Chondrocyte (in vitro differentiated cells): ENCODE measurements at places on chromosomes 3 and 15. TPM values are rescaled to one million over a fixed set of nuclear protein-coding genes. Genes with fewer than 3 reads are reported as not detected.

DNA sequence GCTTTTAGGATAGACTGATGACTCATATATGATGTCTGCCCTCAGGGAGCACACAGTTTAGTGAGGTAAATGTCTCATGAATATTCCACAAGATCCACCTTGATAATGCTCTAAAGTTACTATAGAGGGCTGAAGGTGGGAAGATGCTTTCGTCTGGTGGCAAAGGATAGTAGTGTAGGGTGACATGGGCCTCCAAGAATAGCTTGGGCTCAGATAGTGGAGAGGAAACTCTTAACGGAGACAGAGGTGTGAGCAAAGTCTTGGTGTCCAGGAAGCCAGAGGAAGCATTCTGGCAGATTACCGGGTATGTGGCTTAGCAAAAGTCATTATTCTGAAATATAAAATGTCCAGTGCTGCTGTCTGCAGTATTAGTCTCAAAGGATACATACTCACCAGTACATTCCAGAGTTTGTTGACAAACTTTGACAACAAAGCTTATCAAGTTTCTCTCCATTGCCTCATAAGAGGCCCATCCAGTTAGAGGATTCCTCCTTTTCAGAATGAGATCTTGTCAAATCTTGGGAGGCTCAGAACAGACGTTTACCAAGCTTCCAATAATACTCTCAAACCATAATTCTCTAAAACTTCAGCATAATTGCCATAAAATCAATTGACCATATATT is 316.7 kb downstream of the LPP start:
- H3K4me1 ChIP-seq: peaks cover 79% of the 10 kb centered on the region
- DNase-seq: no peak
- no peaks in the 10 kb centered on the region for H3K27me3 ChIP-seq
- peak overlapping the region; percentile 29 for H3K27ac ChIP-seq
- H3K36me3 ChIP-seq: peaks cover 7% of the 10 kb centered on the region
- H3K4me3 ChIP-seq: no peak overlapping the region

- no peaks in the 10 kb centered on the region for H3K27me3 ChIP-seq
- no peak overlapping the region for H3K27ac ChIP-seq
- H3K4me1 ChIP-seq: peaks cover 5% of the 10 kb centered on the region
Measured at GRCh38 chr3:114427285-114428043, 133.6 kb downstream of the TIGIT start.

DNA sequence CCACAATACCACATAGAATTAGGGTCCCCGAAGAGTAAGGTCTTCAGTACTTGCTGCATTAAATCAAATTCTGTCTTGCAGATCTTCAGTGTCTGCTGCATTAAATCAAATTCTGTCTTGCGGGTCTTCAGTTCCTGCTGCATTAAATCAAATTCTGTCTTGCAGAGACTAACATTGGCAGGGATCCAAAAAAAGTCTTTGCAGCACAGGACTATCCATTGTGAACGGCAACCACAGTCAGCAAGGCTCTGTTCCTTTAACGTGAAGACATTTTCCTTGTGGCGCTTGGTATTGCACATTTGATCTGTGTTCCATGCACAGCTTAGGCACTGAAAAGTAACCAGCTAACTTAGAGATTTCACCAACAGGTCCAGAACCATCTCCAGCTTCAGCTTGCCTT is 46.8 kb upstream of the POMGNT2 start:
- DNase-seq: no peak
- no peaks in the 10 kb centered on the region for H3K36me3 ChIP-seq
- peaks cover 5% of the 10 kb centered on the region for H3K27me3 ChIP-seq
- peaks cover 3% of the 10 kb centered on the region for H3K4me1 ChIP-seq
- H3K27ac ChIP-seq: no peak overlapping the region

DNA sequence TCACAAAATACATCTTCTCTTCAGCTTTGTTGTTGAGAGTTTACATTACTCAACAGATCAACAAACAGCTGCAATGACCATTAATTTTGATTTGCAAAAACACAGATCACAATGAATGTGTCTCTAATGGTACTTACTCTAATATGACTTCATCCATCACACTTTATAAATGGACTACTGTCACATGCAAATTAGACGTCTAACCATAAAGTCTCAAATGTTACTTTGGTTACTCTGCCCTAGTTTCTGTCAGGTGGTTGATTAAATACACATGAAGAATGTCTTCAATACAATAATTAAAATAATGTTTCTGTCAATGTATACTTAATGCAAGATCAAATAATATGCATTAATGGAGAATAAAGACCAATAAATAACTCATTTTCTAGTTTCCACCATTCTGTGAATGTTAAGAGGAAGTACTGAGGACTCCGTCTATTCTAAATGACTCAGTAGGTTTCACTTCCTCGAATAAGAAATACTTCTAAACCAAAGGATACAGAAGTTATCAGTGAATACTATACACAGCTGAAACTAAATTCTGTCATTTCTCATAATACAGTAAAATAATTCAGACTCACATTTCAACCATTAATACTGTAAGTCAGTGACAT is 145.8 kb downstream of the CBLB start:
- H3K36me3 ChIP-seq: peaks cover 10% of the 10 kb centered on the region
- H3K27ac ChIP-seq: no peak overlapping the region
- DNase-seq: no peak

DNA sequence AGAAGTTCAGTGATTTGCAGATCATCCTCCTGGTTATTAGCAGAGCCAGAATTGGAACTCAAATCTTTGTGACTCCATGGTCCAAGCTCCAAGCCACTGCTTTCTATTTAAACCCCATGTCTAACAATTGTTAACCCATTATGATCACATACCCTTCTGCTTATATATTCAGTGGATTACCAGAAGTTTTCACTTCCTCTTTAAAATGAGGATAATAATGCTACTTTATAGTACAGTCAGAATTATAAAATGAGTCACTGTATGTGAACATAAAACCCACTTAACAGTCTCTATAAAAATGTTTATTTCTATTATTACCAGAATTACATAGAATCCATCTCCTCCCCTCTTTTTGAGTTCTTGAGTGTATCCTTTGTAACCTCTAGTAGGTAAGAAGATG is 550.7 kb upstream of the DPPA4 start:
- DNase-seq: no peak
- H3K27me3 ChIP-seq: no peaks in the 10 kb centered on the region
- no peaks in the 10 kb centered on the region for H3K4me1 ChIP-seq
- H3K36me3 ChIP-seq: peaks cover 4% of the 10 kb centered on the region
- no peak overlapping the region for H3K27ac ChIP-seq
- no peak overlapping the region for H3K4me3 ChIP-seq

GRCh38 chr3:23952646-23953045 is 7.6 kb downstream of the NR1D2 start:
- H3K4me3 ChIP-seq: no peak overlapping the region
- no peak overlapping the region for H3K27ac ChIP-seq
- H3K4me1 ChIP-seq: peaks cover 48% of the 10 kb centered on the region
- no peaks in the 10 kb centered on the region for H3K27me3 ChIP-seq

- H3K4me1 ChIP-seq: peaks cover 6% of the 10 kb centered on the region
- peaks cover 13% of the 10 kb centered on the region for H3K27me3 ChIP-seq
- no peak for DNase-seq
- no peaks in the 10 kb centered on the region for H3K36me3 ChIP-seq
Measured at GRCh38 chr15:69802432-69802831, 295.3 kb downstream of the TLE3 start.

- peaks cover 15% of the 10 kb centered on the region for H3K4me1 ChIP-seq
- H3K27me3 ChIP-seq: no peaks in the 10 kb centered on the region
- H3K36me3 ChIP-seq: peaks cover 23% of the 10 kb centered on the region
- no peak for DNase-seq
Measured at GRCh38 chr3:47108546-47108945, 55.4 kb downstream of the SETD2 start.

GRCh38 chr3:48405971-48406370 is 23.9 kb downstream of the PLXNB1 start:
- H3K4me3 ChIP-seq: no peak overlapping the region
- H3K27ac ChIP-seq: no peak overlapping the region
- H3K27me3 ChIP-seq: no peaks in the 10 kb centered on the region
- peaks cover 41% of the 10 kb centered on the region for H3K36me3 ChIP-seq
- peaks cover 23% of the 10 kb centered on the region for H3K4me1 ChIP-seq

- no peak overlapping the region for H3K4me3 ChIP-seq
- no peaks in the 10 kb centered on the region for H3K27me3 ChIP-seq
- no peak for DNase-seq
- H3K4me1 ChIP-seq: no peaks in the 10 kb centered on the region
- no peaks in the 10 kb centered on the region for H3K36me3 ChIP-seq
- H3K27ac ChIP-seq: no peak overlapping the region
Measured at GRCh38 chr15:53129121-53129904, 339.2 kb upstream of the ONECUT1 start.

DNA sequence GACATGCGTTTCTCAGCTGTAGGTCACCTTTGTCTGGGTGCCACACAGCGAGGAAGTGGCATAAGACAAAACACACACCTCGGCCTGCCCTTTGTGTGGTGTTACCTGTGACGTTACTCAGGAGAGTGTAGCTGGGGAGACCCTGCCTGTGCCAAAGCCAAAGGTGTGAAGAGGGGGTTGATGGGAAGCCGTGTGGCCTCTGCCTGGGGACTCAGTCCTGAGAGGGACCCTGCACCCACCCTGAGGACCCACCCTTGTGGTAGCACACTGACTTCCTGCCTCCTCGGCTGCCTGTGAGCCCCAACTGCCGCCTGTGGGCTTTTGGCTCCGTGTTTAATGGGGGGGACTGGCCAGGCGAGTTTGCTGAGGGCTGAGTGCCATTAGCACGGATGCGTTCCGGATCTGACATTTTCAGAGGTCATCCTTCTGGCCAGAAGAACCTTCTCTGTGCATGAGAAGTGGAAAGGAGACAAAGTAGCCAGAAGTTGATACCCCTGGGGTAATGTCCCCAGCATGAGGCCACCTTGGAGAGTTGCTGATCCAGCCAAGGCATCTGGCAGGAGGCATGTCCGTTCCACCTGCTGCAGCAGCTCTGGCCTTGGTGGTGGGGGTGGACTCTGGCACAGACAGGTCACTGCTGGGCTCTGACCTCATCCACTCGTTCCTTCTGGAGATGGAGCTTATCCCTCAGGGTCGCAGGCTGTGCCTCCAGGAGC is 51.8 kb upstream of the FURIN start:
- no peak for DNase-seq
- H3K36me3 ChIP-seq: no peaks in the 10 kb centered on the region
- no peak overlapping the region for H3K27ac ChIP-seq
- H3K4me1 ChIP-seq: peaks cover 12% of the 10 kb centered on the region
- H3K27me3 ChIP-seq: no peaks in the 10 kb centered on the region

DNA sequence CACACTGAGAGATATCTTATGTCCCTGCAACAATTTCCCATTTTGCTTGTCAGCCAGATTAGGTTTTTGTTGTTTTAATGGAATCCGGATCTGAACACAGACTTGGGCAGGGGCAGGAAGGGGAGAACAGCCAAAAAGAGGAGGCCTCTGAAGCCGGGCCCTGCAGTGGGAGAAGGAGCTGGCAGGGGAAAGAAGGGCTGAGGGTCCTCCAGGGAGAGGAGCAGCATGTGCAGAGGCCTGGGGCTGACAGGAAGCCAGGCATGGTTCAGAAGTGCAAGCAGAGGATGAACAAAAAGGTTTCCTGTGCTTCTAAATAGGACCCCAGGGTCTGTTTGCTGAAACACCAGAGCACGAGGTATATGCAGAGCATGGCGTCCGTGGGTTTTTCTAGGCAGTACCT is 49.1 kb upstream of the POMGNT2 start:
- peaks cover 5% of the 10 kb centered on the region for H3K27me3 ChIP-seq
- no peak for DNase-seq
- H3K4me3 ChIP-seq: no peak overlapping the region
- no peaks in the 10 kb centered on the region for H3K36me3 ChIP-seq
- peaks cover 3% of the 10 kb centered on the region for H3K4me1 ChIP-seq

DNA sequence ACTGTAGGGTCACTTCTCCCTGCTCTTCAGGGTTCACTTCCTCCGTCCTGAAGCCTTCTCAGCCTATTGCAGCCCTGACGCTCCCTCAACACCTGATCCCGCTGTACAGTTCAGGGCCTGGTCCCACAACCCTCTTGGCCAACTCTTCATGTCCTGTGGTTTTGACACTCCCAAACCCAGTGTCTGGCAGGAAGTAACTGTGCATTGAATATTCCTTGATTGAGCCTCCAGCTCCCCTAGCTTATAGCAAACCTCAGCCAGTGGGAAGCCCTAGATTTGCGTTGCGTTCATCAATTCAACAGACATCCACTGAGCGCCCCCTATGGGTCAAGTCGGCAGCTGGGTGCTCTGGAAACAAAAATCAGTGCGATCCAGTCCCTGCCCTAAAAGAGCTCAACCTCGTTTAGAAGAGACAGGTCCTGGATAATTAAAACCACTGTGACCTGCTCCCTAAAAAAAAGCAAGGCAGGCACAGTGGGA is 13.5 kb downstream of the UBAP1L start:
- peaks cover 26% of the 10 kb centered on the region for H3K36me3 ChIP-seq
- no peak overlapping the region for H3K4me3 ChIP-seq
- H3K4me1 ChIP-seq: peaks cover 10% of the 10 kb centered on the region

DNA sequence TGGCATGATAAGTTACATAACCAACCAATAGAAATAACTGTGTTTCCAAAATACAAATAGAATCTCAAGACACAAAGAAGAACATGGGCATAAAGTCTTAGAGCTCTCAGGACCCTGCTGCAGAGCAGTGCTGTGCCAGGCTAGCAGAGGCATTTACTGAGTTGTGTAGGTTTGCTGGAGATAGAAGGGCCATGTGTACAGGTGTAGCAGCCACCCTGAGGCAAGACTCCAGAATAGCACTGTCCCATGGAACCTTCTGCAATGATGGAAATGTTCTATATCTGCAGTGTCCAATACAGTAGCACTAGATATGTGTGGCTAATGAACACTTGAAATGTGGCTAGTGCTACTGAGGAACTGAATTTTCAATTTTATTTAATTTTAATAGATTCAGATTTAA is 267.0 kb upstream of the UMPS start:
- no peaks in the 10 kb centered on the region for H3K27me3 ChIP-seq
- peaks cover 2% of the 10 kb centered on the region for H3K4me1 ChIP-seq
- H3K27ac ChIP-seq: no peak overlapping the region
- peaks cover 12% of the 10 kb centered on the region for H3K36me3 ChIP-seq

DNA sequence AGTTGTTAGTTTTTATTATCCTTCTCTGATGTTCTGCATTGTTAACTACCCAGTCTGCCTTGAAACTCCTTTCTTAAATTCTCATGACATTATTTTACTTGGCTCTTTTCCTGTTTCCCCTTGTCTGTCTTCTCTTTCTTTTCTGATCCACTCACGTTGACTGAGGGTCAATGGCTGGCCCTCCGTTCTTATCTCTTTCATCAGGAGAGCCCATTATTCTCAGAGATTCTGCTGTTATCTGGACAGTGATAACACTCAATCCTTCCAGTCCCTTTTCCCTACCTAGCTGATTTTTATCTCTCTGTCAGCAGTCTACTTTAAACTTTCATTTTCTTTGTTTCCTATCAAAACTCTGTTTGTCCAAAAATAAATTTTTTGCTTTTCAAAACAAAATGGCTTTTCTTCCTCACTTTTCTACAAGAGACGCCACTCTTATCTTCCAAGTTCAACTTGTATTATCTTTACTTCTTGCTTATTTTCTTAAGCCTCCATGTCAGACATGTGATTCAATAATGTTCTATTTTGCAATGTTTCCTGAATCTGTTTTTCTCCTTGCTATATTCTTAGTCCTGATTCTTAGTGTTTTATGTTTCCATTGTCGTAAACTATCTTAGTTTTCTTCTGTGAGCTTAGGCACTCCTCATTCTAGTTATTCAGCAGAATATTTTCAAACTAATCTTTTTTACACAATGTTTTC is 120.2 kb downstream of the NEDD4 start:
- peak overlapping the region; percentile 93 for H3K27ac ChIP-seq
- no peaks in the 10 kb centered on the region for H3K27me3 ChIP-seq
- peaks cover 24% of the 10 kb centered on the region for H3K4me1 ChIP-seq
- peak overlapping the region; percentile 58 for H3K4me3 ChIP-seq
- peaks cover 13% of the 10 kb centered on the region for H3K36me3 ChIP-seq

TAGLN3 gene
- not detected in 3 replicates for total RNA-seq

SLC35G2 gene
- 2.8 to 3.9 TPM (median 3.8 TPM) in 3 replicates for total RNA-seq
